ENCODE measurements at places on chromosomes 5 and 9.
A peak's percentile ranks its signal among the peaks of the same experiment; 100 is the strongest.

GRCh38 chr9:126461029-126461428 lies 134.4 kb downstream of the MVB12B start:
- DNase-seq = peak; percentile 11

DNA sequence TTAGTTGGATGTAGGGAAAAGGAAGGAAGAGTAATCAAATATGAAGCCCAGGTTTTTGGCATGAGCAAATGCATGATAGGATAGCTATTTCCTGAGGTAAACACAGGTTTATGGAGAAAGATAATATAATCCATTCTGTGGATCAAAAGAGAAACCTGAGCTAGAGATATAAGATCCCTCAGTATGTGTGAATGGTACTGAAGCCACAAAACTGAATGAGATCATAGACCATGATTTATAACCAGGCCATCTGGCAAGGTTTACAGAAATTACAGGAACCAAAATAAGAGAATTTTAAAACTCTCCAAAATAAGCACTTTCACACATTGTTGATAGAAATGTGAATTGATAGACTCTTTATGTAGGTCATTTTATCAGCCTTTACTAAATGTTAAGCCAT lies 28.7 kb upstream of the ECM2 start:
- no peak for DNase-seq

- no peak for DNase-seq
These were observed 18.4 kb downstream of the MSANTD3 start for GRCh38 chr9:100445161-100445902.

GRCh38 chr9:73133022-73133651 lies 18.5 kb upstream of the ANXA1 start:
- no peak for DNase-seq

GRCh38 chr5:37770786-37771185 lies 69.1 kb downstream of the GDNF start:
- no peak for DNase-seq

DNA sequence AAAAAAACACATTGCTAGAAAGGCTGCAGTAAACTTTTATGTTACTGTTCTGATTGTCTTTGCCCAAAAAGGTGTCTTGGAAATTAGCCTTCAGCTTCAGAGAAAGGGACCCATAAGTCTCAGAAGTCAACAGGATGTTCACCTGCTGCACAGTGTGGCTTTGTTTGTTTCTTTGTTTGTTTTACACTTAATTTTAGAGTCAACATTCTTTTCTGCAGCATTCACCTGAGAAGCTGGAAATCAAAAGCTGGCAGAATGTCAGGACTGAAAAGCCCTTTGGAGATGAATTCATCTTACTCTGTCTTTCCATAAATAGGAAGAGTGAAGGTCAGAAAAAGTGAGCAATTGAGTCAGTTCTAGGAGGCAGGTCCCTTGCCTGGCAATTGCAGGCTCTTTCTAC lies 170.0 kb downstream of the PAPPA start:
- no peak for DNase-seq

DNA sequence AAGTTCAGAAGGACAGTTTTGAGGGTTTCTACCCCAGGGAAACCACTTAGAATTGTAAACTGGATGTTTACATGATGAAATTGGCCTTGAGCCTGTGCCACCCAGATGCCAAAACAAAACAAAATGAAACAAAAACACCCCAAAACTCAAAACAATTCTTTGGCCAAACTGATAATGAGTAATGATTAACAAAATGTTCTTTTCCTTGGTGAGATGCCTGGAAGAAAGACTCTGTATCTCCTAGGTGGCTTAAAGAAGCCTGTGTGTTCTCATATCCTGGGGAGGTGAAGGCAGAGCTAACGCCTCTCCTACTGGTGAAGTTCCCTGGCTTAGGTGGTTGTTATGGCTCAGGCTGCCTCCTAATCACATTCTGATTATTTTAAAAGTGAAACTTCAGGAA lies 120.5 kb downstream of the NPR3 start:
- DNase-seq = no peak

- no peak for DNase-seq
These were observed 294.8 kb upstream of the PTGER4 start for GRCh38 chr5:40384782-40385390.

- no peak for DNase-seq
These were observed 38.8 kb downstream of the FABP6 start for GRCh38 chr5:160268121-160268520.

- peak; percentile 30 for DNase-seq
These were observed 15.7 kb downstream of the TPPP start for GRCh38 chr5:677131-678101.

DNA sequence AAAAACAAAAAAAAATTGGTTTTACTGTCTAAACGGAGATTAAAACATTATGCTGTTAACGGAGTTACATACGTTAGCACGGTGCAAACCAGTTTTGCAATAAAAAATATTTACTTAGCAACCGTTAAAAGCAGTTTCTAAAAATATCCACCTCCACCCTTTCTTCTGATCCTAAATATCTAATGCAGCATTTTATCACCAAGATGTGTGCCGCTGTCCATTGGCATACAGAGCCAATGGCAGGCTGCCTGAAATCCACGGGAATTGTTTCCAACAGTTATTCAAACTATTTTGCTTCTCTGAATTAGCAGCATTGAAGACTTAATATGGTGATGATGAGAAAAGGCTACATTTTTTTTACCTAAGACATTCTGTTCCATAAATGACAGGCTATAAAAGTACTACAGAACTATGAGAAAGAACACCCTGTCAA lies 61.6 kb downstream of the CSNK1A1 start:
- no peak for DNase-seq

- DNase-seq = no peak
These were observed 172.6 kb downstream of the RAPGEF6 start for GRCh38 chr5:131462454-131462853.

DNA sequence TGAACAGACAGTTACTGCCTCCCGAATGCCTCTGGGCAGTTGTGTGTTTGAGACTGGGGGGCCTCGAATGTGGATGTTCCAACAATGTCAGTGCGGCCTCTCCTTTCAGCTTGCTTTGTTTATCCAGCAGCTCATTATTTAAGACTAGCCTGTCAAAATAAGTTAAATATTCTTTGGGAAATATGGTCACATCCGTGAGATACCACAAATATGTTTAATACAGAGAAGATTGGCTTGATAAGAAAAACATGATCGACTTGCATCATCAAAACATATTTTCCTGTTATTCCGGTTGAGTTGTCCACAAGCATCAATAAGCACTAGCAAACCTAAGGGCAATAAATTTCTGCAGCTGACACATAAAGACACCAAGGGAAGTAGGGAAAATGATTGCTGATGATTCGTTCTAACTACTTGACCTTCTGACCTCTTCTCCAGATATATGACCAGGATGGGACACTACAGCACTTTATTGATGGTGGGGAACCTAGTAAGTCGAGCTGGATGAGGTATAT lies 66.5 kb downstream of the PRDM6 start:
- no peak for DNase-seq

DNA sequence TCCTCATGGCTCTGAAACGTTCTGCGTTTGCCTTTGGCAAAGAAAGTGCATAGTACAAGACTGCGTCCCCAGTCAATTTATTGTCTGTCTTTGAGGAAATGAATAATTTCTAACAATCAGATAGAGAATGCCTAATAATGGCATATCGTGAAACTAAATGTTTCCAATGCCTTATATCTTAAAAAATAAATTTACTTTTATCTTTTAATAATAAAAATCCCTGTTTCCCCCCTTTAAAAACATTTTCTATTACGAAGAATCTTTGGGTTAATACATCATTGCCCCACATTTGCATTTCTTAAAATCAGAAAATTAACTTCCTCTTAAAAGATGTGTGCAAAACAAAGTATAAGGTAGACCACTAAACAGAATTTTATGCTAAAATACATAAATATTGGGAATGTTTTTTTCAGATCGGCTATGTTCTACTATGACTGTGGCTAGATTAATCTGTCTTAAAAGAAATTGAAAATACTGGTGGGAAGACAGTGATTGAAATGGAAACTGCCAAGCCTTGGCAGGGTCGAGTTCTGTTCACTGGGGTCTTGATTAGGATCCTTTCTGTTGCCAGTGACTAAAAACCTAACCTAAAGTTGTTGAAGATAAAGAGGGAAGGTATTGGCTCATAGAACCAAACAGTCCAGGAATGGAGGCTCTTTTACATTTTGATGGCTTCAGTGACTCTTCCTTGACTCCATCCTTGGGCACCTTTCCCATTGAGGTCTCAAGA lies at the start of gene IL5:
Gene IL5 (minus strand): TSS at position 51 of the 730 bp plus-strand sequence. CDS start 44 bp downstream, at position 7.
- DNase-seq = no peak

GRCh38 chr9:132043708-132044107 lies 36.0 kb downstream of the MED27 start:
- no peak for DNase-seq

- DNase-seq = no peak
These were observed 103.2 kb upstream of the BASP1 start for GRCh38 chr5:17114233-17114632.

- DNase-seq = no peak
These were observed 15.9 kb downstream of the PTAR1 start for GRCh38 chr9:69743930-69744329.

GRCh38 chr5:151154931-151155774 lies 2.4 kb downstream of the ANXA6 start:
- DNase-seq = peak; percentile 63

DNA sequence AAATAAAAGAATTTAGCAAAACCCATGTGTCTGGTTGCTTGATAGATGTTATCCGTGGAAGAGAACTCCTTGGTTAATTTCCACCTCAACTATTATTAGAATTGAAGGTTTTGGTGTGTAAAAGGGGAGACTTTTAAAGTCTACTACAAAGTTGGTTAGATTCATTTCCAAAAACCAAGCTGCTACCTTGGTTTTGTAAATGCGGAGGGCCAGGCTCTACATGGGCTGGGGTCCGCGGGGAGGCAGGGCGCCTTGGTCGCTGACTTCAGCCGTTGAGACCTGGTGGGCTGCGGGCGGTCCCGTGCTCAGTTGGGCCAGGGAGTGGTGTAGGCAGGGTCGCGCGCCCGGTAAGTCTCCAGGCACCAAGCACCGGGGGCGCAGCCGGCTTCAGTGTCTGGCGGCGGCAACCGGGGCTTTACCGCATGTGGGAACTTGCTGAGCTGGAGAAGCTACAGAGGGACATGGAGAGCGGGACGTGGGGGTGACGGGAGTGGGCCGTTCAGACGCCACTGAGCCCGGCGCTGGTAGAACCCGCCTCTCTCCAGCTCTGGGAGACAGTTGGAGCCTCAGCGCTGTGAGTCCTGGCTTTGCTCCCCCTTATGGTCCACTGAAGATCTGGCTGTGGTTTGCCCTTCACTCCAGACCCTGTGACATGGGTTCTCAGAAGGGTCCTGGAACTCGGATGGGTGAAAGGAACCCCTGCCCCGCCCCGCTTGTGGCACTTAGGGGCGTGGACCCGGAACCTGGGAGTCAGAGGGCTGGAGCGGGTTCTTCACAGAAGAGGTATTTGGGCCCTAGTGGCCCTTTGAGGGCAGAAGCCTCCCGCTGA lies 11.8 kb downstream of the NR2F1 start:
- no peak for DNase-seq

DNA sequence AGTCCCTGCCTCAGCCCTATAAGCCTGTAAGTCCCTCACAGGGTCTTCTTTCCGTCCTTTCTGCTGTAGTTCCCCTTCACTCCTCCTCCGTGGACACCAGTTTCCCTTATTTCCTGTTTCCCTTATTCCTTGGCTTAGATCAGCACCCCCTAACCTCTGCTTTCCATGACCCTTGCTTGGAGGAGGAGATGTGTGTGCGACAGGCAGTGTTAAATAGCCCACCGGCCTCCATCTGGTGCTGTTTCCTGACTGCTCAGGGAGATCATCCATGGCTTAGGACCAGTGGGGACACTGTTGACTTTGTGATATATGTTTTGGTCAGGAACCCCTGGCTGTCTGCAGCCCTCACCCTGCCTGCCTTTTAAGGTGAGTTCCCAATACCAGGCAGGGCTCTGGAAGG lies 34.1 kb upstream of the PSD2 start:
- no peak for DNase-seq

- DNase-seq = no peak
These were observed 413.4 kb downstream of the ANXA1 start for GRCh38 chr9:73565026-73565425.

DNA sequence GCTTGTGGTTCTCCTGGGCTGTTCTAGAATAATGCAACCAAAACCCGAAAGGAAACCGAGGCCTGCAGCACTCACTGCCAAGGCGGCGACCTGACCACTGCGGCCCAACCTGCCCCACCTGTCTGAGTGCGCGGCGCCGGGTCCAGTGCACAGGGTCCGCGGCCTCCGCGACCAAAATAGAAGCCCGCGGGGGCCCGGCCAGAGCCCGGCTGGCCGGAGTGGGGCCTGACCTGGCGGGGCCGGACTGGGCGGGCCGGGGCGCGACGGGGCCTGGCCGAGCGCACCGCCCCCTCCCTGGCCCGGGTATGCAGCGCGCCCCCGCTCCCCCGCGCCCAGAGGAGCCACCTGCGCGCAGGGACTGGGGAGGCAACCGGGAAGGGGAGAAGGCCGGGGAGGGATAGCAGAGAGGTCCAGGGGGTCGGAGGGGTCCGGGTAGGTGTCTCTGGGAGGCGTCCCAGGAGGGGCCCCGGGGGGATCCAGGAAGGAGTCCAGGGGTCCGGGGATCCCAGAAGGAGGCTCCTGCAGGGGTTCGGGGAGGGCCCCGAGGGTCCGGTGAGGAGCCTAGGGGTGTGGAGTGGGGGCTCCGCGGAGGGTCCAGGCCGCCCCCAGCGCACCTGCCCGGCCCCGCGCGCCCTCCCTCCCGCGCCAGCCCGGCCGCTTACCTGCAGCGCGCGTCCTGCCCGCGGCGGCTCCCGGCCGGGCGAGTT lies 503 bp downstream of the SEMA4D start:
- DNase-seq = peak; percentile 61

DNA sequence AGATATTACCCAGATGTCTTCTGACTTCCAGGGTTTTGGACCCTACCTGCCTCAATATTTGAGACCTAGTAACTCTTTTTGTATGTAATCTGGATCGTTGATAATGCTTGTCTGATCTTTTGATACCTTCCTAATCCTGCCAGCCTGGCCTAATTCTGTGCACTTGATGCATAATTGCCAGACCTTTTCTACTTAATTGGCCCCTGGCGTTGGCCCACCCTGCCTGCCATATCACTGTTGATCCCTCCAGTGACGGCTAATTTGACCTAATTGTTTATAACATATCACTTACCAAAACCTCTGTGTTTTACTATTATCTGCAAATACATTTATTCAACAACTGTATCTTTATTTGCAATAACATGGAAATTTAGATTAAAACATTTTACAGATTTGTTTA lies 49.0 kb downstream of the SLC44A1 start:
- no peak for DNase-seq

DNA sequence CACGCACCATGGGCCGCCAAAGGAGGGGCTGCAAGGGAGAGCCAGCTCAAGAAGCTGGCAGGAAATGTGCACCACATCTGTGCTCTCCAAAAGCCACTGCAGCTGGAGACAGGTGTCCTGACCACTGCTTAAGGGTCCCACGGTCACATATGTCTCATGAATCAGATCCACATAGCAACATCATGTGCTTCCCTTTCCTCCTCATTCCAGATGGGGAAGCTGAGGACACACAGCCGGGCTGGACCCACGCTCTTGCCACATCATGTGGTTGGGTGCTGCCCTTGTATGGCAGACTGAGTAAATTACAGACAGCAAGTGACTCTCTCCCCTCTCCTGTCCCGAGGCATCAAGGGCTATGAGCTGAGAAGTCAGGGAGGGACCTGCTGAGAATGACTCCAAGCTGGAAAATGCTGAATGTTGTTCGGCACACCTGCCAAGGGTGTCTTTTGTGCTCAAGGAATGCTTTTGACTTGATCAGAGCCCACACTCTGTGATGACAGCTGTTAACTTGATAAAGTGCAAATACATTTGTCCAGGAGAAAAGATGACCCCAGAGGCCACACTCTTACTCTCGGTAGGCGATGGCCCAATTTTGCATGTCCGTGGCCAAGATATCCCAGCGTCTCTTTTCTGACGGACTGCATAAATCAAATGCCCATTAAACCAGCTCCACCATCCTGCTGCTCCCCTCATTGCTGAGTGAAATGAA lies 58.2 kb downstream of the NSUN2 start:
- DNase-seq = no peak
